B cell (primary cell): ENCODE measurements at places on chromosomes 11 and 22.

- DNase-seq, result no peak
Measured at GRCh38 chr11:121039971-121040613, 16.2 kb downstream of the TBCEL start.

GRCh38 chr22:30305519-30305905 lies 16.2 kb upstream of the CASTOR1 start:
- DNase-seq, result peak; percentile 75

DNA sequence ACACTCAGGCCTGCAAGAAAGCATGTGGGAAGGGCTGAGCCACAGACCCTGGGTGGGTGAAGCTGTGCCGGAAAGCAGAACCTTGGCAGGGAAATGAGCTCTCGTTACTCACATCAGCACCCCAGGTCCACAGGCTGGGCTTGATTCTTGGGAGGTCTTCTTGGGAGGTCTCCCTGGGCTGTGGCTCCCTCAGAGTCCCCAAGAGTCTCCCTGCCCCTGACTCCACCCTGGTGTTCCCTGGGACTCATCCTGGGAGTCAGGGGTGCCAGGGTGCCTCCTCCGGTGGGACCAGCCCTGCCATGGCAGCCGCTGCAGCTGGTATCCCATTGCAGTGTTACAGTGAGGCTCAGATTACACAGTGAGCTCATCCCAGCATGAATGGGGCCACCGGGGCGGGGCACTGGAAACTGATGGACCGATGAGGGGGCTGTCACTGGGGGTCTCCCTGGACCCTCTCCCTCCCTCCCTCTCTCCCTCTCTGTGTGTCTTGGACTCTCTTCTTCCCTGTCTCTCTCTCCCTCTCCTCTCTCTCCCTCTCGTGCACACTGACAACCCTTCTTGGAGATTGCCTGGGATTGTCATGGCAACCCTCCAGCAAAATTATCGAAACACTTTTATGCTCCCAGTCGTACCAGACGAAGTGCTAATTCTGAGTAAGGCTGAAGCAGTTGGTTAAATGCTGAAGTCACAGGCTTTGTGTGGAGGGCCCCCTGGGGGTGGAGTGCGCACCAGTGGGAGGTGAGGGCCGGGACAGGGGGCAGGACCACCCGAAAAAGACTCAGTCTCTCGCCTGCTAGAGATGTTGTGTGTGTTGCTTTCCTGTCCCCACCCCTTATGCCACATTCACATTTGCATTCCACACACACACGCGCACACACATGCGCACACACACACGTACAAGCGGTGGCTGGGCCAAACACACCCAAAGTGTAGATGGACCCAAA lies 8.6 kb upstream of the C11orf96 start:
- no peak for DNase-seq

DNA sequence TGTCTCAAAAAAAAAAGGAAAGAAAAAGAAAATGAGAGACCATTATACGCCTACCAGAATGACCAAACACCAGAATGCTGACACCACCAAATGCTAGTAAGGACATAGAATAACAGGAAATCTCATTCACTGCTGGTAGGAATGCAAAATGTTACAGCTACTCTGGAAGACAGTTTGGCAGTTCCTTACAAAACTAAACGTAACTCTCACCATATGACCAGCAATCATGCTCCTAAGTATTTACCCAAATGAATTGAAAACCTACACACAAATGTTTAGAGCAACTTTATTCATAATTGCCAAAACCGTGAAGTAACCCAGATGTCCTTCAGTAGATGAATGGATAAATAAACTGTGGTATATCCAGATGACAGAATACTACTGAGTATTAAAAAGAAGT lies 7.2 kb downstream of the CHKA start:
- no peak for DNase-seq

DNA sequence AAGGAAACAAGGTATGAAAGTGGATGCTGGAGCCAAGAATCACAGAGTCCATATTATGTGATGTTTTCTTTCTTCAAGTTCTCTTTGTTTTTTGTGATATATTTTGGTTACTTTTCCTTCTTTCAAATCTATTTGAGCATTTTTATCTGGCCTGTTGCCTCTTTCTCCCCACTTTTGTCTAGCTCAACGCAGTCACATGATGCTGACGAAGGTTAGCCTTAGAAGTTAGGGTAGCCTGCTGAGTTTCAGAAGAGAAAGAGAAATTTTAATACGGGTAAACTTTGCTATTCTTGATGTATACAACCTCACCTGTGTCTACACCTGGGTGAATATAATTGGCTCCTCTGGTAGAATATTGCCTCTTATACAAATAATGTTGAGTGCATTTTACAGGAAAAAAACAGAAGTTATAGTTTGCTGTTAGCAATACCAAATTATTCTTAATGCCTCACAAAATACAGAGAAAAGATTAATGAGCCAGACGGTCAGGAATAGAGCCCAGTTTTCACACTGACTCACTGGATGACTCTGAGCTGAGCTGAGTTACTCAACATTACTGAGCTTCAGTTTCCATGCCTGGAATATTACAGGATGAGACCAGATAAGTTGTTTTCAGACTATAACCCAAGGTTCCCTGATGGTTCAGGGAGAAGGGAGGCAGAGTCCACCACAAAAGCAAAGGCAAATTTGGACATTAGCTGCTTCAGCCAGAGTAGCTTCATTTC lies 161.6 kb upstream of the BDNF start:
- DNase-seq, result no peak

GRCh38 chr11:89184021-89184420 lies 6.3 kb downstream of the TYR start:
- DNase-seq, result no peak

DNA sequence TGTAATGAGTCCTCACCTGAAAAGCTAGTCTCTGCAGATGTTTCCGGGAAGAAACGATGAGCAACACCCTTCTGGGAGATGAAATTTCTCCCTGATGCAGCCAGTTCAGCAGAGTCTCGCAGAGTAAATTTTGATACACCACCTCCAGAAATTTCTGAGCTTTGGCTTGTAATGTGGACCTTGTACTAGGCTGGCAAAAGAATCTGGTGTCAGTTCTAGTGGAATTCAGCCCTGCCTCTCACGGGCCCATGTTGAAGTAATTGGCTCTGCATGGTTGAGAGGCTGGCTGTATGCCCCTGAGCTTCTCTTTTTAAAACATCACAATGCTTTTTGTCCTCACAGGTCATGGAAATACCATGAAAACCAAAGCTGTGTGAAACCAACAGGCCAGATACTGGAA lies at the start of gene GLYAT:
GLYAT (minus strand) TSS at position 125 of the 400 bp plus-strand sequence. CDS start 7,447 bp downstream, outside the sequence.
- DNase-seq, result no peak

- no peak for DNase-seq
Measured at GRCh38 chr11:69936771-69937170, 117.6 kb upstream of the FGF3 start.

DNA sequence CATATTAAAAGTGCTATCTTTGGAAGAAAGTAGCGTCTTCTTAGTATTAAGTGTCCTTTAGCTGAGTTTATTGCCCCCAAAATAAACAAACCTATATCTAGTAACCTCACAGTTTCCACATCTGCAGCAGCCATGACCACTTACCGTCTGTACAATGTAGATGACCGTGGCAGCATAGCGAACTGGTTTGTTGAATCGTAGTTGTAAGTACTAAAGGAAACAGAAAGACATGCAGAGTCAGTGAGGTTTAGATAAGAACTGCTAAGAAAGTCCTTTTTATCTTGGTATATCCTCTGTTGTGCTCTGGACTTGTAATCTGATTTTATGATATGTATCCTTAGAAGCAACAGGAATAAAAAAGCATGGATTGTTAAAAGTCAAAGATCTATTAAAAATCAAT lies 9.4 kb downstream of the SLC5A12 start:
- DNase-seq, result no peak

GRCh38 chr11:124359566-124359965 lies 24.7 kb downstream of the OR8B2 start:
- DNase-seq, result no peak
